NCI-H2081 treated with DMSO at 0.1 percent for 48 hours (cell line): ENCODE measurements at places on chromosomes 7 and 10.

DNA sequence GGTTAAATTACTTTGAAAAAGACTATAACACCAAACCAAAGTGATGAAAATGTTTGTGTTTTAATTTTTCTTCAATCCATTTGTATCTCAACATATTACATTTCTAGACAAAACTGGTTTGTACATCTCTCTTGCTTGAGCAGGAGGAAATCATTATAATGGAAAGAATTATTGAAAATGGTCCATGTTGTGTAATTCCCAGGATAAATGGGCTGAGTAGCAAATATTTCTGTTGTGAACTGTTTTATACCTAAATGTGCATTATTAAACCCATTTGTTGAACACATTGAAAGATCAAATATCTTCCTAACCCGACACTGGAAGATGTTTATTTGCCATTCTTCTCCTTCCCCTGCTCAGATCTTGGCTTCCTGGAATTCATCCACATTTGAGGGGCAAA is 14.1 kb upstream of the CDK6 start:
- no peak for DNase-seq

DNA sequence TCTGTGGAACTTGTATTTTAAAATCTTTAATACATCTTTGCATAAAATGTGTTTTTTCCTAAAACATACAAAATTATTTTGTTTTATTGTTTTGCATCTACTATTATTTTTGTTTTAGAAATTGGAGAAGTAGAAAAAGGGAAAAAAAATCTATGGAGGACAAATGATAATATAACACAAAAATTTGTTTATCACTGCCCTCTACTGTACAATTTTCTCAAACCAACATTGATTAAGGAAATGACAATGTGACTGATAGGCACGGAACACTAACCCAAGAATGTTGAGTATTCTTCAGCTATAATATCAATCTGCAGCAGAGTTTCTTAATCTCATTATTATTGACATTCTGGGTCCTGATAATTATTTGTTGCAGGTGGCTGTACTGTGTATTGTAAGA is 9.5 kb upstream of the ING3 start:
- DNase-seq = no peak

DNA sequence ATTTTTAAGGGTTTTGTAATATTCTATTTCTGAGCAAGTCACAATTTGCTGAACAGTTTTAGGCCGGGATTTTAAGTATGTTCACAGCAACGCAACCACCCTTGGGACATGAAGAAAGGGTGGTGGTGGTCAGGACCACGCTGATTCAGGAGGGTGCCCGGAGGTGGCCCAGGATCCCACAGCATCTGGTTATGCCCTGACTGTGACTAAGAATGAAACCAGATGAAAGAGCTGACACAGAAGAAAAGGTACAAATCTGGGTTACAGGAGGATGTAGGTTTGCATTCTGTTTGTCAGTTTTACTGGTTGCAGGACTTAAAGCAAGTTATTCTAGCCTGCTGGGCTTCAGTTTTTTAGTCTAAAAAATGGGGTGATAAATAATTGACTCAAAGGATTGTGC is 279.7 kb downstream of the CCSER2 start:
- no peak for DNase-seq

DNA sequence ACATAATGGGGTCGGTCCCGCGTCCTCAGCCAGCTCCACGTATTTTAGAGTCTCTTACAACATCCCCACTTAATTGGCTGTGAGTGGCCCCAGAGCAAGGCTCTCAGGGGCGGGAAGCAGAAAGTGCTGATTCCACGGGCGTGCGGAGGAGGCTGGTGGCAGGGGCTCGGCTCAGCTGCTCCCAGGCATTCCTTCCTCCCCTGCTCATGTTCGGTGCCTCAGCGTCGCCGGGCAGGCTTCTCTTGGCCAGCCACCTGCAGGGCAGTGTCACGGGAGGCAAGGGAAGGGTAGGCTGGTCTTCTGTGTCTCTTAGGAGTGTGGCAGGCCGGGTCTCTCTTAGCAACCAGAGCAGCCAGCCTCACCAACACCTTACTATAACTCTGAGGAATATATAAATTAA is 33.8 kb downstream of the IL15RA start:
- no peak for DNase-seq

- no peak for DNase-seq
These were observed 9.4 kb upstream of the KAT6B start for GRCh38 chr10:74816824-74817498.

- DNase-seq = no peak
These were observed 5.3 kb downstream of the LARP4B start for GRCh38 chr10:926075-926698.

DNA sequence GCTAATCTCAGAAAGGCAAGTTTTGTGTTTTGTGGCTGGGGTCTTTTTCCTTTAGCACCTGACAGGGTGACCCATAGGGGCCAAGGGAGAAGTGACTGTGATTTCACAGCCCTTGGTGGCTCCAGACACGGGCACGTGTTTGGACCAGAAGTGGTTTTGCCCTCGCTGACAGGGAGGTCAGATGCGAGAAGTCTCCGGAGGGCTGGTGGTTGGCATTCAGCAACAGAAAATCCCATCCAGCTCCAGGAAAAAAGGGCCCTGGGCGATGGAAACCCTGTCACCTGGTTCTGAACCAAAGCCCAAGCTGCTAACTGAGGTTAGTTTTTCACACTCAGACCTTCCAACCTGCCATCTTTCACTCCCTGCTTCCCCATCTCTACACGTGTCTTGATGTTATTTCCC is 272.9 kb downstream of the TRIL start:
- no peak for DNase-seq

DNA sequence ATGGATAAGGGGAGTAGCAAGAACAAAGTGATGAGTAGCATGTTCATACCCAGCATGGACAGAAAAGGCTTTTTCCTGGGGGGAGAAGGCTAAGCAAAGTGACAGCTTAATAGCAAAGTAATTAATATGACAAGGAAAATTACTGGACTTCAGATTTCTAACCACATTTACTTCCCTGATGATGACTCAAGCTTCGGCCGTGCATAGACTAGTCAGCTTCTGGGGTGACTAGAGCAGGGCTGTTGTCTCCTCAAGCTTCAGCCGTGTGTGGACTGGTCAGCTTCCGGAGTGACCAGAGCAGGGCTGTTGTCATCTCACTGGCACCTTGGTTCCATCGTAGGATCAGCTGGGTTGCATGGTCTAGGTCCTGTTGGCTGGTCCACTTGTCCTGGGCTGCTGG is 2.1 kb upstream of the ZNF117 start:
- no peak for DNase-seq

DNA sequence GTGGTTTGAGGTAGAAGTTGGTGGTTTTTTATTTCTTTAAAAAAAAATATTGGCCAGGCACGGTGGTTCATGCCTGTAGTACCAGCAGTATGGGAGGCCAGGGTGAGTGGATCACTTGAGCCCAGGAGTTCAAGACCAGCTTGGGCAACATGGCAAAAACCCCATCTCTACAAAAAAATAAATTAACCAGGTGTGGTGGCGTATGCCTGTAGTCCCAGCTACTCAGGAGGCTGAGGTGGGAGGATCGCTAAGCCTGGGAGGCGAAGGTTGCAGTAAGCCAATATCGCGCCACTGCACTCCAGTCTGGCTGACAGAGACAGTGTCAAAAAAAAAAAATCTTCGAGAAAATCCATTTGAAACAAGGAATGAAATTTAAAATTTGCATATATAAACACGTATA is 1.1 kb downstream of the IL2RA start:
- no peak for DNase-seq

GRCh38 chr10:4018054-4018511 is 233.1 kb upstream of the KLF6 start:
- DNase-seq = no peak

DNA sequence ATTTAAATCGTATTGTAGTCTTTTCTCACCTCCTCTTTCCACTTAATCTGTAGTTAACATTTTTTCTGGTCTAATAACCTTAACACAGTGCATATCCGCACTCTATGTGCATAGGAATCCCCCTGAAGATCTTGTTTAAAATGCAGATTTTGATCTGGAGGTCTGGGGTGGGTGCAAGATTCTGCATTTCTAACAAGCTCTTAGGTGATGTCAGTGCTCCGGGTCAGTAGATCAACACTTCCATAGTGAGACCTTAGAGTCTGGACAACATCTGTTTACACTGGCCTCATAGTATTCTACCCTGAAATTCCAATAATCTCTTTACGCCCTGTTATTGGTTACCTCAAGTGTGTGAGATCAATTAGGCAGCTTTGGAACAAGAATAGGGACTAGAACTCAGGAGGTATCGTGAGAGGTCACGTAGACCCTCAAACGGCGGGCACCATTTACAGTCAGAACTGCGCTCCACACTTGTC is 434 bp upstream of the PLEKHA8 start:
- no peak for DNase-seq

DNA sequence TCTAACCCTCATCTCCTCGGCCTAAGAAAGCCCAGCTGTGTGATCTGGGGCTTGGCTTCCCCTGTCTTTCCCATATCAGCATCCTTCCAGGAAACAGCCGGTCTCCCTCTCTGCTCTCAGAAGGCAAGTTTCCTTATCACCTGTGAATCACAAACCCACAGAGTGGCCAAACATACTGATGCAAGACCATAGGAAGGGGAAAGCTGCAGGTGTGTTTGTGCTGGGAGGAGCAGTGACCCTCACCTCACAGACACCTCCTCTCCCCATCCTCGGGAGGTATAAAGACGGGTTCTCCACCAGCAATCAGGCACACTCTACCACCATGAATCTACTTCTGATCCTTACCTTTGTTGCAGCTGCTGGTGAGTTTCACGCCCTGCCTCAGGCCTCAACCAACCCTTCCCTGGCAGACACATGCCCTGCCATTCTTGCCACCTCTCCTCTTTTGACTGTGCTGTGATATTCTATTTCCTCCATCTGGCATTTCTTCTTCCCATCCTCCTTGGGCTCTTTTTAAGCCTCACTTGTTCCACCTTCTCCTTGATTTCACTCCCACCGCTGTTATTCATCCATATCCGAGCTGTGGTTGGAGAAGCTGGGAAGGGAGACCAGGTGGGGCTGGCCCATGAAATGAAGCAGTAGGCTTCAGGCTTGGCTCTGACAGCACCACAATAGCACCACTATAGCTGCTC is at the start of gene PRSS2:
PRSS2 (plus strand) TSS at position 310 of the 692 bp plus-strand sequence; CDS start at position 323, 13 bp downstream.
- DNase-seq = no peak

DNA sequence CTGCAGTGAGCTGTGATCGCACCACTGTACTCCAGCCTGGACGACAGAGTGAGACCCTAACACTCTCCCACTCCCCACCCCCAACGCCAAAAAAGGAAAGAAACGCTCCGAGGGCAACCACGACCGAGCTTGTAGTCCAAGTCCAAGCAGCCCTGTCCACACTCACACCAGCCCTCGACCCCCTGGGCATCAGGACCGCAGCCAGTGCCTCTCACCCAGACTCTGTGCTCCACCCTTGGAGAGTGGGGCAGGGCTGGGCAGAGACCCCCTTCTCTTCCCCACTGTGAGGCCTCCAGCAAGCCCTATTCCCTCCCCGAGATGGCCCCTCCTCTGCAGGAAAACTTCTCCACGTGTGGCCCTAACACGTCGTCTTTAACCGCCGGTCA is 82.6 kb downstream of the FOXL3 start:
- no peak for DNase-seq

DNA sequence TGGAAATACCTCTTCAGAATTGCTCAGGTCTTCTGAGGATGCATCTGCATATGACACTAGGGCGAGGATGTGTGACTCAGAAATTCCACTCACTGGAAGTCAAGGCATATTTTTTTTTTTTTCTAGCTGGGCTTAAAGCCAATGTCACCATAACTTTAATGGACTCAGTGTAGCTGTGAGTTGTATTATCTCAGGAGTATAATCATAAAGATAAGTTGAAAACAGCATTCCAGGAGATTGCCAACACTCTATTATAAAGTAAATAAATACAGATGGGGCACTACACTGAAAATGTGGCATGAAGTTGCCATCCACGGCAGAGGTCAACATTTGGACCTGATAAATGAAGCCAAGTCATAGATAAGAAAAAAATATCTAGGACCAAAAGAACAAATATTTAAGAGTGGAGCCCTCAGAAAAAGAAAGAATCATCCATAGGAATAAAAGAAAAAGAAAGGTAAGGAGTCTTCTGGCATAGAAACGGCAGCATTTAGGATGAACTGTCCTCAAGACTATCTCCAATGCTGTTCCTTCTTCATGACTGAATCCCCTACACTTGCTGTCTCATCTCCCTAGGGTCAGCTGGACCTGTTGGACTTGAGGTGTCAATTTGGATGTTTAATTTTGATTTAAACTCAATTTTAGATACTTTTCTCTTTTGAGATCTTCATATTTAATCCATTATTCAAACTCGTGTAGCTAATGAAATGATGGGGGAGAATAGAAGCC is 72.9 kb upstream of the CAV2 start:
- no peak for DNase-seq

DNA sequence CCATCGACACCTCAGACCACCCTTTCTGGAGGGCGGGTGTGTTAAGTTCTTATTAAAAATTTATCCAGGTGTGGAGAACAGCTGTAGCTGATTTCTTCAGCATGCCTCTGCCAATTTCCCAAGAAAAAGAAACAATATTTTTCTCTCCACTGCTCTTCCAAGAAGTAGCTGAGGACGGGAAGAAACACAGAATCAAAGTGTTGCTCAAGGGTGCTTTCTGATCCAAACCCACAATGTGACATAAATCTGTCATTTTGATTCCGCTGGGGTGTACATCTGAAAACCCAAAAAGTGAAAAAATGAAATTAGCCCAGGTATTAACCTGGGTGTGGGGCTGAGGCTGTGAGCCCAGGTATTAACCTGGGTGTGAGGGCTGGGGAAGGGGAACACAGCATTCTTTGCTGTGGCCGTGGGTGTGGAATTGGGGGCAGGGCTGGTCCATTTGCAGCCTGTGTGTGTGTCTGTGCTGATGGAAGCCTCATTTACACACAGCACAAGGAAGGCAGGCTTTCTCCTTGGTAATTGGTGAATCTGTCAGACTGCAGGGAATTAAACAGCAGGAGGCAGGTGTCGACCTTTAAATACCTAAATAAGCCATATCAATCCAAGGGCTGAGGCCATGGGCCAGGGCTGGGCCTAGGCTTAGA is 48.4 kb upstream of the CCDC3 start:
- DNase-seq = no peak

DNA sequence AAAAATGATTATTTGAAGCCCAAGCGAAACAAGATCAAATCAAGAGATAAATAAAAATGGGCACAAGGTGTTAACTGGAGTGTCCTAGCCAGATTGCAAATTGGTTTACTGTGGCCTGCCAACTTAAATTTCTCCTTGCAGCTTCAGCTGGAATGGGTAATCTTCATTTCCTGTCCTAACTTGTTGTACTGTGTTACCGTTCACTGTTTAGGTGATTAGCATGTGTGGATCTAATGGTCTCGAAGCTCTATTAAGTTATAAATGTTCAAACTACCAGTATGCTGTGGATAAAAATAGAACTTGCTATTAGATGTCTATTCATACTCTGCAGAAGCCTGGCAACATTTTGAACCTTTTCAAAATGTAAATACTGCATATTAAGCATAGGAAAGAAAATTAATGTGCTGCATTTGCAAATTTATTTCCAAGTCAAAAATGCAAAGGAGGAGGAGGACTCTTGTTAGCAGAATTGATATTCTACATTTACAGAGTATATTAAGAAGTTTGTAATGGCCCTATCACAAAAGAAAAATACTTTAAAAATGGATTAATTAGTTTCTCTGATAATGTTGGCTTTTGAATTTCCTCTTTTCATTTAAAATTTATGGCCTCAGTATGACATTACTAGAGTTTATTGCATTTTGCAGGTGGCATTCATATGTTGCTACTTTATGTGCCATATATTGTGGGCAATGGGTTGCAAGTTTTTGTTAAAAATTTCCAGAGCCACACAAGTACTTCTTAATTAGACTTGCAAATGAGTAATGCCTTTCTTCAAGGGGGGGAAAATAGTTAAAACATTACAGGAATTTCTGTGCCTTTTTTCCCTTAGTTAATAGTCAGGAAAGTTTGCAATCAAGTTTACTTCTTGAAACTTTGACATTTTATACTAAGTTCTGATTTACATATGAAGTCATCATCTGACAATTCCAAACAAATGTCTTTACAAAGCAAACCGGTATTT is 92.1 kb downstream of the CABCOCO1 start:
- no peak for DNase-seq
